NCI-H510A (cell line): ENCODE measurements at places on chromosomes 1 and 21.

DNA sequence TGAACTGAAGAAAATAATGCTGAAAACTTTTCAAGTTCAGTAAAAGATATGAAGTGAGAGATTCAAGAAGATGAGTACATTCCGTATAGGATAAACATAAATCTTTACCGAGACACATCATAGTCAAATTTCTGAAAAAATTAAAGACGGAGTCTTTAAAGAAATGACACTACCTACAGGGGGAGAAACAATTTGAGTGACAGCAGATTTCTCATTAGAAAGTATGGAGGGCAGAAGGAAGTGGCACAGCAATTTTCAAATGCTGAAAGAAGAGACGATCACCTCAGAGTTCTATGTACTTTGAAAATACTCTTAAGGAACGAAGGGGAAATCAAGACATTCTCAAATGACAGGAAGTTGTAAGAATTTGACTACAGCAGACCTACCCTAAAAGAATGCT lies 271.2 kb downstream of the ZP4 start:
- DNase-seq, result no peak

- no peak for DNase-seq
These were observed 7.4 kb downstream of the NFIA start for GRCh38 chr1:61089741-61090140.

DNA sequence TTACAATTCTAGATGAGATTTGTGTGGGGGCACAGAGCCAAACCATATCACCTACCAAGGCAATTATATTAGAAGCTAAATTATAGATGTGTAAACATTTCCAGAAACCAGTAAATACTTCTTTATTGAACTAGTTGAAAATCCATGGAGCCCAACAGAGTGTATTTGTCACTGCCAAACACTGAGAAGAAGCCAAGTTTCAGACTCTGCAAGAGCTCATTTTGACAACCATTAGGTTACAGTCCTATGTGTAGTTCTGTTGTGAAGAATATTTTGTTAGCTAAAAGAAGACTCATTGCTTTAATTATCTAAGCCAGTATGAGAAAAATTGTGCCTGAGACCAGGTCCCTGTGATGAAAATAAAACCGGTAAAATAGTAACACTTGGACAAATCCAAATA lies 358.9 kb upstream of the SGIP1 start:
- no peak for DNase-seq

DNA sequence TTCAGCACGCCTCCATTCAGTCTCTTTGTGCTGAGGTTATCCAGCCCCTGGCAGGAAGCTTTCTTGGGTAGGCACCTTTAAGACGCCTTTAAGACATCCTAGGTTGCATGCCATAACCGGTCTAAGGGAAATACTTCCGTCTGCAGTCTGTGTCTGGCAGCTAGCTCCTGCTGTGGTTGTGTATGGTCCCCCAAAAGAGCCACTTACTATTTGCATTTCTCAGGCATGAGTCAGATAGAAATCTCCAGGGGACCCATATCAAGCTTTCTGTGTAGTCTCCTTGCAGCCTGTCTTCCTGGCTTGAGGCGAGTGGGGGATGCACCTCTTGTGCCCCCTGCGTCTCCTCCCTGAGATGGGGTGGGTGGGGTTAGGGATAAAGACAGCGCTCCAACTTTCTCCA lies 10.0 kb upstream of the RYR2 start:
- DNase-seq, result no peak

- DNase-seq, result no peak
These were observed 99.4 kb upstream of the JUN start for GRCh38 chr1:58883037-58883887.

DNA sequence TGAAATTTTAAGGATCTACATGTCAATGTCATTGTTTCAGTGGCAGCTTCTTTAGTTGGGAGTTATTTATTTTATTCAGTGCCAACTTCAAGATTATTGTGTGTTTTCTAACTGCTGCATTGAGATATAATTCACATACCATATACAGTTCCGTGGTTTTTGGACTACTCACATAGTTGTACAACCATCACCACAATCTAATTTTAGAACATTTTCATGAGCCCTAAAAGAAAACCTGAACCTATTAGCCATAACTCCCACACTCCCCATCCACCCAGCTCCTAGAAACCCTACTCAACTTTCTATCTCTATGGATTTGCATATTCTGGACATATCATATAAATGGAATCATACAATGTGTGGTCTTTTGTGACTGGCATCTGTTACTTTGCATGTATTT lies 220.0 kb downstream of the LRRC40 start:
- no peak for DNase-seq

GRCh38 chr1:59986516-59987310 lies 60.1 kb upstream of the CYP2J2 start:
- DNase-seq, result no peak

DNA sequence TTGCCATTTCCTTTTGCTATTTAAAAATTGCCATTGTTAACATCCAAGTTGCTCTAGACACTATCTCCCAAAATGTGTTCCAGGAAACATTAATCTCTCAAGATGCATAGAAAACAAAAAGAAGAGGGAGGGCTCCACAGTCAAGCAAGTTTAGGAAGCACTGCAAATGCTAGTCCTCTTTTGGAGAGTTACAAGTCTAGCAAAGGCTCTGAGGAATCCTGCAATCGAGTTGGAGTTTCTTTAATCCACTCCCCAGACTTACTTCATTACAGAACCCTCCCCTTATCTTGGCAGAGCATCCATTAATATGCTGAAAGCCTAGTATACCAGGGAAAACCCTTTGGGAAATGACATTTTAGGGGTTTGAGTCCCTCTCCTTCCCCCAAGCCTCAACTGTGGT lies 147.9 kb downstream of the SYF2 start:
- DNase-seq, result no peak

DNA sequence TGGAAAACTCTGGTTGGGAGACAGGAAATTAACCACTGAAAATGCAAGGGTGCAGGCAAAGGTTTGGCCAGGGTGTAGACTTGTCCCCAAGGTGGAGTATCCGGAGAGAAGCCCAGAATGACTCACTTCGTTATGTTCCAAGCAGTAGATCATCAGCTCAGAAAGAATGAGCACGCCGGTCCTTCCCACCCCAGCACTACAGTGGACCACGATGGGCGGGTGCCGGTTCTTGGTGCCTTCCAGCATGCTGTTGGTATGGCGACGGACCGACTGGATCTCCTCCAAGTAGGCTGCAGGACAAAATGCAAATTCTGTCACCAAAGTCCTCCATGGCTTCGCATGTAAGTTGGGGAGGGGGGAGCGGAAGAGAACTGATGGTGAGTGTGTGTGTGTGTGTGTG lies 83.4 kb downstream of the SMYD2 start:
- no peak for DNase-seq

- DNase-seq, result no peak
These were observed 89.0 kb downstream of the MACF1 start for GRCh38 chr1:39293375-39294070.

DNA sequence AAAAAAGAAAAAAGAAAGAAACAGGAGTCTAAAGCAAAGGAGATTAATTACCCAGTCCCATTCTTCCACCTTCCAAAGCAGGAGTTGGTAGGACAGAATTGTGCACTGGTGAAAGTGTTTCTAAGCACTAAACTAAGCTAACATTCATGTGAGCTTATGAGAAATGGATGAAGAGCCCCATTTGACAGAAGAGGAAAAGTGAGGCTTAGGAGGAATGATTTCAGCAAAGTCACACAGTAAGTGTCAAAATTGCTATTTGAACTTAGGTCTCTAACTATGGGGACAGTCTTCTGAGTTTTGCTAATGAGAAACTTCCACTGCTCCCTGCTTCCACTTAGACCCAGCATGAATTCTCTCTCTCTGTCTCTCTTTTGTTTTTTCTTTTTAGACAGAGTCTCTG lies 18.7 kb downstream of the LCK start:
- DNase-seq, result no peak

- no peak for DNase-seq
These were observed 1329.6 kb downstream of the KCNT2 start for GRCh38 chr1:195278644-195279043.

DNA sequence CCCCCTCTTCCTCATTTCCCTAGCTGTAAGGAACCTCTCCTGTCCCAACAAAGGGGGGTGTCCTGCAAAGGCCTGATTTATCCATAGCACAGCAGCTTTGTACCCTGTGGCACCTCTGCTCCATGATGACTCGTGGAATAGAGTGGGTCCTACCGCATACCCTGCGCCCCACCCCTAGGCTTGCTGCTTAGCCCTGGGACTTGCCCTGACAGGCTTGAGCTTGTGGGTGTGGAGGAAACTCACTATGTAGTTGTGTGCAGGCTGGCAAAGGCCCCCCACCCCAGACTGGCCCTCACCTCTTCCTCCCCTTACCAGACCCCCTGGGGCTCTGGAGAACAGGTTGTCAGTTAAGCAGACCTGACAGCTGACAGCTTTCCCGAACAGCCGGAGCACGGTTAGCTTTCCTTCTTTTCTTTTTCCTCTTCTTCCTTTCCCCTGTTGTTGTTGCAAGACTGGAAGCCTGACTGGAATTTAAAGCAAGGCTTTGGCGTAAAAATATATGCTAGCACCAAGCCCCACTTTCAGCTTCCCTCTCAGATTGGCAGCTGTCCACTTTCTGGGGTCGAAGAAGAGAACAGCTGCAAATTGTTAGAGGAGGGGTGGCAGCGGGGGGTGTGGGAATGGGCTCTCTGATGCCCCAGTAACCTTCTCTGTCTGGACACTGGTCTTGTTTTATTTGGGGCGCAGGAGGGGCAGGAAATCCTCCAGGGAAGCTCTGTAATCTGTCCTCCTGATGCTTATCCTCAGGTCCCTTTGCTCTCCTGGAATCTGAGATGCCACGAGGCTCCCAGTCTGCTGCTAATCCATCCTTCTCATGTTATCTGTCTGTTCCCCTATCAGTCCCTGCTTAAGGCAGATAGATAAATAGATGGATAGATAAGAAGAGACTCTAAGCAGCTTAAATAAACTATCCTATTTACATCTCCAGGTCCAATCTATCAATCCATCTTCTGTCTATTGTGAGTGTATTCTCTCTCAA lies 134.6 kb downstream of the BRINP2 start:
- no peak for DNase-seq

DNA sequence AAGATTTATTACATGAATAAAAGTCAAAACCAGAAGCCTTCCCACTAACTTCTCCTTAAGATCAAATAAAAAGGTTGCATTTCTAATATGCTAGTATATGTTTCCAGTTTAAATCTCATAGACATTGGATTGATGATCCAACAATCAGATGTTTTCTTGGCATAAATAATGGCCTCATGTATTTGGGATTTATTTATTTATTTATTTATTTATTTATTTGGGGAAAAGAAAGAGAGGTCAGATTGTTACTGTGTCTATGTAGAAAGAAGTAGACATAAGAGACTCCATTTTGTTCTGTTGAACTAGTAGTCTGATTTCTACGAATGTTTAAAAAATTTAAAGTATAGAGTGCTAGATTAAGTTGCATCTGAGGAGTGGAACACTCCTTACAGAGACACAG lies 422.4 kb downstream of the ADGRL2 start:
- no peak for DNase-seq

DNA sequence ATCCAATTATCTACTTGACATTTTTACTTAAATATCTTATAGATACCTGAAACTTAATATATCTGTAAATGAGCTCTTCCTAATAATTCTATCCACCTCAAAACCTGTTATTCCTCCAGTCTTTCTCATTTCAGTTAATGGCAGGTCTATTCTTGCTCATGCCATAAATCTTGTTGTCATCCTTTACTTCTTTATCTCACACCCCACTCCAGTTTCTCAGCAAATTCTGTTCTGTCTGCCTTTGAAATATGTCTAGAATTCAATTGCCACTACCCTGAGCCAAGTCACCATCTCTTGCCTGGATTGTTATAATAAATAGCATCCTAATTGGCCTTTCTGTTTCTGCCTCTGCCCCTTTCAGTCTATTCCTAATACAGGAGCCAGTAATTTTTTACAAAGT lies 105.8 kb downstream of the MAN1A2 start:
- DNase-seq, result no peak

DNA sequence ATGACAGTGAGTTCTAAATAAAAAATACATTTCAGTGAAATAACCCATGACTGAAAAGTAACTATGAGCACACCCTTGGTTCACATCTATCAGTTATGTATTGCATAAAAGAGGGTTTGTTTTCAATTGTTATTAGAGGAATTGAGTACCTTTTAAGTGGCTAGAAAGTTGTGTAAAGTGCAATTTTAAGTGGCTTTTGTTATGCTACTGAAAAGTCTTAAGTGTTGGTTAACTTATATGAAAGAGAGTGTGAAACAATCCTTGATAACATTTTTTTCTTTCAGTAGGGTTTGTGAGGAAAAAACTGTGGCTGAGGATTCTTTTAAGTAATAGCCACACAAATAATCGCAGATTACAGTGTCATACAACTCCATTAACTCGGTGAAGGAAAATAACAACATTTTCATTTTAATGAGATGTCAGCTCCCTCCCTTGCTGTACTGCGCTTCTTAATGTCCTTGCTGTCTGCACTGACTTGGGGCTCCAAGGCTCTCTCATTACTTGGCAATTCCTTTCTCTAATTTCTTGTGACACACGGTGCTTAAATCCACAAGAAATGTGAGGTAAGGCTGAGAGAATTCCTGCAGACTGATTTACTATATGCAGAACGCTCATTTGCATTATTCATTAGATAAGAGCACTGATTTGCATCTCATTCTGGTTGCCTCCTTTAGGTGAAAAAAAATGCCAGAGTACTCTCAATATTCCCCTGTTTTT lies 40.6 kb downstream of the NTNG1 start:
- DNase-seq, result no peak

- no peak for DNase-seq
These were observed 4.6 kb upstream of the SPRR4 start for GRCh38 chr1:152965853-152966252.

GRCh38 chr1:40421431-40422384 lies 28.6 kb upstream of the ZFP69B start:
- DNase-seq, result no peak

- no peak for DNase-seq
These were observed 85.8 kb upstream of the ZNF648 start for GRCh38 chr1:182147136-182147820.

- DNase-seq, result no peak
These were observed 129.6 kb downstream of the CLEC20A start for GRCh38 chr1:178367151-178367550.

DNA sequence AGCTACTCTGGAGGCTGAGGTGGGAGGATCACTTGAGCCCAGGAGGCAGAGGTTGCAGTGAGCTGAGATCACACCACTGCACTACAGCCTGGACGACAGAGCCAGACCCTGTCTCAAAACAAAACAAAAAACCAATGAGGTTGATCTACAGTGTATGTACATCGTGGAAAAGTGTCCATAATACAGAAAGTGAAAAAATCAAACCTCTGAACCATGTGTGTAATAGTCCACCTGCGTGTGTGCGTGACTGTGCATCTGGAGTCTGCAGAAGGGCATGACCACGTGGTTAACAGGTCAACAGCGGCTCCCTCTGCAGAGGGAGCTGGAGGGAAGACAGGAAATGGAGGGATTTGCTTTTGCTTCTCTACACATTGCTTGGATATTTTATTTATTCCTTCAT lies 32.4 kb upstream of the ENO1 start:
- DNase-seq, result peak; percentile 80

- DNase-seq, result peak; percentile 93
These were observed at the start of gene USP48 for GRCh38 chr1:21782868-21783678. Gene USP48, minus strand, starts transcription at chr1:21783149. Its CDS starts 192 bp downstream, at chr1:21782957.

- no peak for DNase-seq
These were observed 8.3 kb upstream of the LRP8 start for GRCh38 chr1:53336146-53336545.
